ENCODE measurements at places on chromosomes 12 and 14.

- DNase-seq: no peak
These were observed 155.7 kb upstream of the LRIG3 start for GRCh38 chr12:59075968-59076490.

- no peak for DNase-seq
These were observed 121.9 kb upstream of the SLC38A2 start for GRCh38 chr12:46494424-46494823.

DNA sequence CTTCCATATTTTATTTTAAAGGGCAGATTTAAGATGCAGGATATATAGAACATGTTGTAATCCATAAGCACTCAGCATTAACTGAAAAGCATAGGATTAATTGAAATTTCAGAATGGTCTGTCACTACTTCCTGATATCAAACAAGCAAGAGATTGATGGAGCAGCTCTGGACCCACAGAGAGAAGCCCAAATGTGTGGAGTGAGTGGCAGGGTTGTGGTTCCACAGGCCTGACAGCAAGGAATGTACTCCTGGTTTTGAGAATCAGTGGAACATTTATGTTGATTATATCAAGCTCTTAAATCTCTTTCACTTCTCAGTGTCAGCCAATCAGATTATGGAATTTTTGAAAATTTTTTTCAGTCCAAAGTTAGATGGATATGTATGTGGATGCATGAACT lies 267.6 kb upstream of the PRICKLE1 start:
- DNase-seq: no peak

GRCh38 chr12:106248312-106248845 lies 559 bp upstream of the CKAP4 start:
- DNase-seq: peak; percentile 12

DNA sequence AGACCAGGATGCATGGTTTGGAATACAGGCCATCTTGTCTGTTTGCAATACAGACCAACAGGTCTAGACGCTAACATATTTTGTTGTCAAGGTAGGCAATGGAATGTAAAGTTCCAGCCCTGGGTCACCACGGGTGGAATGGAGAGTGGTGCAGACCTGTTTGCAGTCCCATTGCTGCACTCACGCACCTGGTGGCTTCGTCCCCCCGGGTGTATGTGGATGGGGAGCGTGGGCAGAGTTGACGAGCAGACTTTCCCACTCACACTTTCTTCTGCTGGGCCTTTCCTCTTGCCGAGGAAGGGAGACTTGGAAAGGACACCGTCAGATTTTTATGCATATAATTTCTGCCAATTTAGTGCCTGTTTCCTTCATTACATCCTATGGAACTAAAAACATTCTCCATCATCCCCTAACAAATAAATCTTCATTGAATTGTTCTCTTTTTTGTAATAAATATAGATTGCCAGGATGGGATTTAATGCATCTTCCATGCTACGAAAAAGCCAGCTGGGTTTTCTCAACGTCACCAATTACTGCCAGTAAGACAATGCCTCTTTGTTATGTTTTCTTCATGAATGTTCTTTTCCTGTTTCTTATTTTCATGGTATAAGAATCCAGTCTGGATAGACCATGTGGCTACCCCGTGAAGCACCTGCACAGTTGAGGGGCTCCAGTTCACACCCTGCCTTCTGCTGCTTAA lies 15.2 kb downstream of the DCAF4 start:
- DNase-seq: no peak

GRCh38 chr12:131094831-131095805 lies 141.4 kb downstream of the ADGRD1 start:
- DNase-seq: no peak

DNA sequence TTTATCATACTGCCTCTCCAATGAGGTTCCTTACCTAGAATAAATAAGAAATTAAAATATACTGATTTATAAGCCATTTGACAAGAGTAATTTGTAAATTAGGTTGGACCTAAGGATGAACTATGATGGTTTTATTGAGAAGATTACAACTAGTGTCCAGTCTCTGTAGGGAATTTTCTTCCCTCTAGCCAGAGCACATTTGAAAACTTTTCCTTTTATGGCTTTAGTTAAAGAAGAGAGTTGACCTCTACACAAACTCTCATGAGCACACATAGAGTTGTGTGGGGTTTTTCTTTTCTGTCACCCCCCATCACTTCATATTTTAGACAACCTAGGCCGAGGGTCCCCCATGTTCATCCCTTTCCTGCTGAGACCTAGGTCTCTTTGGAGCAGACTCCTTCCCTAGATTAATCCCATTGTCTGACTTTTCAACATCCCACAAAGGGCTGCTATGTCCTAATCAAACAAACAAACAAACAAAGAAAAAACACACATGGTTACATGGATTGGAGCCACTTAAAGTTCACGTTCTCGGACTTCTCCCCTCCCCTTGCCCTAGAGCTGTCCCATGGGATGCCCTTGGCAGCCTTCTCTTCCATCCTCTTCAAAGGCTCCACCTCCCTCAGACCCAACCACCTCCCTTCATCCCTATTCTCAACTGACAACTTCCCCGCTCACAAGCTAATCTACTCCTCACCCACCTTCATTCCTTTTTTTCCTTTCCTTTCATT lies 40.7 kb downstream of the GPR135 start:
- DNase-seq: no peak

DNA sequence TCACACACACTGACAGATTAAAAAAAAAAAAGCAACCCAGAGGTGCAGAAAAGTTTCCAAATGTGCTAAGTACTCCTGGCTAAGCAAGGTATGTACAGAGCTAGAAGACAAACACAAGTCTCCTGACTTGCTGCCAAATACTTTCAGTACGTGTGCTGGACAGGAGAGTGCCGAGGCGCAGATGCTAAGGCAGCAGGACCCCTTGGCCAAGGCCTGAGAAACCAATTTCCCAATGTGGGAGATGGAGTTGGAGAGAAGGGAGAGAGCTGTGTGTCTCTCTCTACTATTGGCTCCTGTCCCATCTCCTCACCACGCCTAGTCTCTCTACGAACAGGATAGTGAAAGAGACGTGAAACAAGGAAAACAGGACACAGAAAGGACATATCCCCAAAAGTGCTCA lies 5.3 kb downstream of the SPRYD3 start:
- no peak for DNase-seq

DNA sequence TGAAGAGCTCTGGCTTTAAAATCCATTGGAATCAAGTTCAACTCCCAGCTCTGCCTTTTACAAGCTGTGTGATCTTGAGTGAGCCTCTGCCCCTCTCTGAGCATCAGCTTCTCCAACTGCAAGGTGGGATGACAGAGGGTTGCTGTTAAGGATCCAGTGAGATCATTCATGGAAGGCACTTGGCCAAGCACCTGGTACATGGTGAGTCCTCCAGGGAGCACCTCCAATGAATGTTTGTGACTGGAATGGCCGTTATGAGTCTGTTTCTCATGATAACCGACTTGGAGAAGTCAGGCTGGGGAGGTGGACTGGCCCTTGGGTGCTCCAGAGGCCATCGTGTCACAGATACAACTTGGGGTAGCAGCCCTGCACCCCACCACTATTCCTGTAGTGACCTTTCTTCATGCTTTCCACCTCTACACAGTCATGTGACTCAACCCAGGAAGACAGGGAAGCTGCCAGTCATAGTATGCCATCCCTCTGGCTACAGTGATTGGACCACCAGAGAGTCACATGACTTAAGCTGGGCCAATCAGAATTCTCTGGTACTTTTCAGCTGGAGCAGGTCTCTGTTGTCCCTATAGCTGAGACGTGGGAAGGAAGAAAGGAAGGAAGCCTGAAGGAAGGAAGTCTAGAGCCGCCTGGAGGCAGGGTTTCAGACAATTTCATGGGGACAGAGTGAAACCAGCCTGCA lies 146.5 kb upstream of the MYL2 start:
- DNase-seq: peak; percentile 20

DNA sequence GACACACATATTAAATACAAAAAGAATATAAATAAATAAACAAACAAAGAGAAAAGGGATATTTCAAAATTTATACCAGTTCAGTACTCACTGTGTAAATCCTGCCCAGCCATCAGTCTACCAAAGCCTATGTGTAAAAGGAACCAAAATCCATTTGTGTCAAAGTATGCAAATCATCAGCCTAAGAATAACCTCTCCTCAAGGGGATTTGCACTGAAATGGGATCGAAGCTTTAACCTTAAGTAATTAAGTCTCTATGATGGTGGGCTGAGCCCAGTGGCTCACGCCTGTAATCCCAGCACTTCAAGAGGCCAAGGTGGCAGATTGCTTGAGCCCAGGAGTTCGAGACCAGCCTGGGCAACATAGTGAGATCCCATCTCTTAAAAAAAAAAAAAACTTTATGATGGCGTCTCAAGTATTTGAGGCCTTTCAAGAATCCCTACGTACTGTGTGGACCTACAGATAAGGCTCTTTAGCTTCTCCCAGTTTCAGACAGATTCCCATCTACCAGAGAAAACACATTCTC lies 57.8 kb upstream of the METAP2 start:
- DNase-seq: no peak

DNA sequence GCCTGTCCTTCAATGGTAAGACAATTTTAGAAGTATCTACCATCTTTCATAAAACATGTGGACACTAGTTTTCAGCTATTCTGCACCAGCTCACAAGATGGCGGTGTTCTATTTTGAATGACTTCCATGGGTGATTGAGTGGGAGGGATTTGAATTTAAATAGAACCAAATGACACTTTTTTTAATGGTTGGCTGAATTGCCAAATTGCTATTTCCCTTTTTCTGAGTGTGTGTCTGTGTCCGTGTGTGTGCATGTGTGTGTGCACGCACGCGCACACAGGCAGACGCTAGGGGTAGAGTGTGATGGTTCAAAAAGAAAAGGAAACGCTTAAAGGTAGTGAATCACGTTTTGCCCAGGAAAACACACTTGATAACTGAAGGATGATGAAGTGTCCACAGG lies 362.6 kb downstream of the DAD1 start:
- DNase-seq: no peak

DNA sequence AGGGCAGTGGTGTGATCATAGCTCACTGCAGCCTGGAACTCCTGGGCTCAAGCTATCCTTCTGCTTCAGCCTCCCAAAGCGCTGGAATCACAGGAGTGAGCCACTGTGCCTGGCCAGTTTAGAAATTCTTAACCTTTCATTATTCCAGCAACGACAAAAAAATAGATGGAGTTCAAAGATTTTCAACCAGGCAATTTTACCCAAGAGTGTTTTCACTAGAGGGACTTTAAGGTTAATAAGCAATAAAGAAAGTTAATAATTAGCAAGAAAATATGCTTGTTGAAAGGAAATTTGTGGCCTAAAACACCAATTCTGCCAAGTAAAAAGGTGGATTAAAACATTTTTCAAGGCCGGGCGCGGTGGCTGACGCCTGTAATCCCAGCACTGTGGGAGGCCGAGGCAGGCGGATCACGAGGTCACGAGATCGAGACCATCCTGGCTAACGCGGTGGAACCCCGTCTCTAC lies 14.8 kb downstream of the CDKL1 start:
- no peak for DNase-seq

DNA sequence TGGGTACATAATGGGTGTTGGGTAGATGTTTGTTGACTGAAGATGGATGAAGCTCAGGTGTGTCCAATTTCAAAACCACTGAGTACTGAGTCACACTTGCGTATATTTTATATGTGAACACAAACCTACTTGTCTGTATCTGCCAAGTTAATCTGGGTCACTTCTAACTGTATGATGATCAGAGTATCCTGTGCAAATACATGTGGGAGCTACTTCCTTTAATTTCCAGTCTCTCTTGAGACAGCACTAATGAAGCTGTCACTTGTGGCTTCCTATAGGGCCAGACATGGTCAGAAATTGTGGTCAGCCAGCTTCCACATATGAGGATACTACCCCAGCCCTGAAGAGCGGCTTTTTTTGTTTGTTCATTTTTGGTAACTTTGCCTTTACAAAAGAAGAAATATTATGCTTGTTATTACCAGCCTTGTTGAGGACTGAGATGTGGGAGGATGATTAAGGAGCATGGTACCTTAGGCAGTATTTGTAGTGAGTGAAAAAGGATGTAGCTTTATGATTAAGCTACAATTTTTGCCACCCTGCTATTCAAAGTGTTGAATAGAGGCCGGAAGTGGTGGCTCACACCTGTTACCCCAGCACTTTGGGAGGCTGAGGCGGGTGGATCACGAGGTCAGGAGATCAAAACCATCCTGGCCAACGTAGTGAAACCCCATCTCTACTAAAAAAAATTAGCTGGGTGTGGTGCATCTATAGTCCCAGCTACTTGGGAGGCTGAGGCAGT lies 32.4 kb downstream of the PLXNC1 start:
- no peak for DNase-seq

GRCh38 chr12:49644620-49644994 lies 21.2 kb downstream of the PRPF40B start:
- DNase-seq: peak; percentile 76

GRCh38 chr12:19121449-19122018 lies 8.0 kb upstream of the PLEKHA5 start:
- DNase-seq: no peak

- no peak for DNase-seq
These were observed 5.8 kb upstream of the TNFRSF1A start for GRCh38 chr12:6347367-6348338.

DNA sequence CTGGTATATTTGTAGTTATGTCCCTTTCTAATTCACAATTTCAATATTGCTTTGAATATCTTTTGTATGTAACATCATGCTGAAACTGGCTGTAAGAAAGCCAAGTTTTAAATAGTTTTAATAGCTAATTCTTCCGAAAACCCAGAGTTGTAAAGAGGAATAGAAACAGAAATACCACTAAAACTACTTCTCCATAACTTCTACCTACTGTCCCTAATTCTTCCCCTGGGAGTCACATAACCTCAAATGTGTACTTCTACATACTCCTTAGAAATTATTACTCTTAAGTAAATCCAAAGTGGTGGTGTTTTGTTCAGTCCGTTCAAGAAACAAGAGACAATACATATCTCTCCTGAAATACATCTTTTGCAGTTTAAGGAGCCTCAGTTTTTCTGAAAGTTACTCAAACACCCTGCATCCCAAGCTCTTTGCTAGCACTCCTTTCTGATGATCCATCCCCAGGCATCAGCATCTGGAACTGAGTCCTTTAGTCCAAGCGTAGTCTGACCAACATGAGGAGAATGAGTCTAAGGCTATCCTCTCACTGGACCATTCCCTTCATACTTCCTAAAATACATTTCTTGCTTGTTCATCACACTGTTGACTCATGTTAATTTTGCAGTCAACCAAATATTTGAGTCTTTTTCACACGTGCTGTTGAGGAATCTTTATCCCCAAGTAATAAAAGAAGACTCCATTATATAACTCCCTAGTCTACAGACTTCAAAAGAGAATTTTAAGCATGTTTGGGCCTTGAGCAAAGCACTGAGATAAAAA lies 214.3 kb upstream of the NUDT4 start:
- DNase-seq: no peak

DNA sequence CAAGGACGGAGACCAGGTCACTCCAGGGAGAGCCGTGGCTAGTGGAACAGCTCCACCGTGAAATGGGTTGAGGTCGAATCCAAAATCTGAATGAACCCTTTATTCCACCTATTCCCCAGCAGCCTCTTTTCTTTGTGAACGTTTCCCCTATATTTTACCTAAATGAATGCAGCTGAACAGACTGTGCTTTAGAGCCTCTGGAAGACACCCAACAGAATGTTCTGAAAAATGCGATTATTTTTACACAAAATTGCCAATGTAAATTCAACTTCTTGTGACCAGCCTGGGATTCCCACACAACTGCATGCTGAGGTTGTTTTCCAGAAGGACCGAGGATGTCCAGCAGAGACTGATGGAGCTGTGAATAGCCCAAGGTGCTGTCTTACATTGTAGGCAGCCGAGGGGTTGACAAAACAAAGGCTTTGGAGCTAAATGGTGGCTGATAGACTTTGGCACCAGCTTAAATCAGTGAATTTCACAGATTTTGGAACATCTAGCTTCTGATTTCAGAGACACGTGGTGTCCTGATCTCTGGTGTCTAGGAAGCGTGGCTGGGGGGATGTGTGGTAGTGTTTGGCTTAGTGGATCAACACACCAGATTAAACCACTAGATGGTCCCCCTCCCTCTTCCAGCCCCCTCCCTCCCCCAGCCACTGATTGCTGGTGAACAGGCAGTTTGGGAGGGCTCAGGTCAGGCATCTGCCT lies 150.4 kb downstream of the ZNF664 start:
- DNase-seq: no peak
